Activated CD4-positive, CD25-positive, alpha-beta regulatory T cell treated with anti-CD3 and anti-CD28 coated beads, Interleukin-2, amount 50 U/mL, for 24 hours (primary cell): ENCODE measurements at places on chromosomes 1 and 21.

GRCh38 chr1:119766374-119766794 lies 2.3 kb downstream of the HMGCS2 start:
- no peak for ATAC-seq

- no peak for ATAC-seq
These were observed 124.5 kb downstream of the ATP5PO start for GRCh38 chr21:33791073-33791472.

- no peak for ATAC-seq
These were observed 294.8 kb upstream of the ADAMTS5 start for GRCh38 chr21:27261676-27262075.

GRCh38 chr1:243587823-243588560 lies 262.1 kb downstream of the AKT3 start:
- peak; percentile 94 for ATAC-seq

- no peak for ATAC-seq
These were observed 48.7 kb downstream of the ZNF326 start for GRCh38 chr1:90043586-90043985.

DNA sequence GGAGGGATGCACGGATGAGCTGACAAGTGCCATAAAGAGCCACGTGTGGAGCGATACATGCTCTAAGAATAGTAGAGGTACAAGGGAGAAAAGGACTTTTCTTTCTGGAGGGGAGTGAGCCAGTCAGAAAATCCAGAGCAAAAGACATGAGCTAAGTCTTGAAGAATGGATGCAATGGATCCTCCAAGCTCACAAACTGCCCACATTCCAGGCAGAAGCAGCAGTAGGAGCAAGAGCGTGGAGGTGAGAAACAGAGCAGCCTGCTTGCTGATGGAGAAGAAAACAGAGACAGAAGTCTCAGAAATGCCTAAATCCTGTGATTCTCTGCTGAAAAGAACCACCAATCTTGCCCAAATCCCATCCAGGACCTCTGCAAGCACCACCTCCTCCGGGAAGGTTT lies 78.2 kb upstream of the RALGPS2 start:
- no peak for ATAC-seq

DNA sequence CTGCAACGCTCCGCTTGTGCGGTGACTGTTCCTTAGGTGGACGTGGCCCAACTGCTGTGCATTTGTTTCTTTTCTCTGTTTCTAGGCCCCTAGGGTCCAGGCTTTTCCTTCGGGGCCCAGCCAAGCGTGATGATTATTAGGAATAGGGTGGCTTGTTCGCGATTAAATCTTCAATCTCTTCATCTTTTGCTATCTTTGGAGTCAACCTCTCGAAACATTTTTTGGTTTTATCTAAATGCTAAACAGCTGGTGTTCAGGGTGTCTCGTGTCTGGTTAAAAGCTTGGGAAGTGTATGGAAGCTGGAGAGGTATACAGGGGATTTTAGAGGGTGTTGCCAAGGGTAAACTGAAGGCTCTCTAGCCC lies 844 bp upstream of the PLD5 start:
- ATAC-seq: no peak

DNA sequence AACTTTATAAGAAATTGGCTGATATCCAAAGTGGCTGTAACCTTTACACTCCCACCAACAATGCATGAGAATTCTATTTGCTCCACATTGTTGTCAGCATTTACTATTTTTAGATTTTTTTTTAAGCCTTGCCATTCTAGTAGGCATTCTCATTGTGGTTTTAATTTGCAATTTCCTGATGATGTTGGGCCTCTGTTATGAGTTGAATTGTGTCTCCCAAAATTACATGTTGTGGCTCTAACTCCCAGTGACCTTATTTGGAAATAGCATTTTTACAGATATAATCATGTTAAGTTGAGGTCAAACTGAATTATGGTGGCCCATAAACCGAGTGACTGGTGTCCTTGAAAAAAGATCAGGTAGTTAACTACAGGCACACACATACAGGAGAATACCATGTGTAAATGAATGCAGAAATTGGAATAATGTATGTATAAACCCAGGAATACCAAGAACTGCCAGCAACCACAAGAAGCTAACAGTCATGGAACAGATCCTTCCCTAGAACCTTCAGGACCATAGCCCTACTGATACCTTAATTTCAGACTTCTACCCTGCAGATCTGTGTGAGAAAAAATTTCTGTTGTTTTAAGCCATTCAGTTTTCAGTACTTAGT lies 348.8 kb upstream of the DAB1 start:
- no peak for ATAC-seq

- ATAC-seq: no peak
These were observed 13.2 kb downstream of the CASP9 start for GRCh38 chr1:15510611-15511405.

- peak; percentile 43 for ATAC-seq
These were observed 63.4 kb downstream of the B3GALT5 start for GRCh38 chr21:39675993-39676661.

- ATAC-seq: no peak
These were observed 254.2 kb upstream of the VAMP3 start for GRCh38 chr1:7516929-7517328.

DNA sequence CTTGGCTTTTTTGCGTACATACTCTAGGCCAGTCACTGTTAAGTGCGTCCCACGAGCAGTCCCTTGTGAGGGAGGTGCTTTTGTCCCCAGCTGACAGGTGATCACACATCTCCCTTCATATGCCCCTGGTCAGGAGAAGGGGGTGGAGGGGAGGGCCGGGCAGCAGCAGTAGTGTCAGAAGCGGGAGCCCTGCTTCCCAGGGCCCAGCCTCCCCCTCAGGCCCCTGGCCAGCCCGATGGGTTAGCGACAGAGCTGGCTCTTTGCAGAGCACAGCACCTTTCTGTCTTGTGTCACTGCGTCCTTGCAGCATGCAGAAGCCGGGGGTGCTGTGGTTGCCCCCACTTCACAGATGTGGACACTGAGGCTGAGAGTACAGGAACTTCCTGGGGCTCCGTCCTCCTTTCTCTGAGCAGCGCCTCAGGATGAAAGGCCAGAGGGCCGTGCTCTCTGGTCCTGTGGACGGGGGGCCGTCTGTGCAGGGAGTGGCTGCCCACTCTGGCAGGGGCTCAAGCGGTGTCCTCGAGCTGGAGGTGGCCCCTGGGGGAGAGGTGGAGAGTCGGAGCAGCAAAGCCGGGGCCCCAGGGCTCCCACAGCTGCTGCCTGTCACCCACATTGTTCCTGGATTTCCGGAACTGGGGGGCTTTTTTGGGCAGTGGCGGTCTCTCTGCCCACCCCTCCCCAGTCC lies 5.9 kb downstream of the TMEM201 start:
- no peak for ATAC-seq

DNA sequence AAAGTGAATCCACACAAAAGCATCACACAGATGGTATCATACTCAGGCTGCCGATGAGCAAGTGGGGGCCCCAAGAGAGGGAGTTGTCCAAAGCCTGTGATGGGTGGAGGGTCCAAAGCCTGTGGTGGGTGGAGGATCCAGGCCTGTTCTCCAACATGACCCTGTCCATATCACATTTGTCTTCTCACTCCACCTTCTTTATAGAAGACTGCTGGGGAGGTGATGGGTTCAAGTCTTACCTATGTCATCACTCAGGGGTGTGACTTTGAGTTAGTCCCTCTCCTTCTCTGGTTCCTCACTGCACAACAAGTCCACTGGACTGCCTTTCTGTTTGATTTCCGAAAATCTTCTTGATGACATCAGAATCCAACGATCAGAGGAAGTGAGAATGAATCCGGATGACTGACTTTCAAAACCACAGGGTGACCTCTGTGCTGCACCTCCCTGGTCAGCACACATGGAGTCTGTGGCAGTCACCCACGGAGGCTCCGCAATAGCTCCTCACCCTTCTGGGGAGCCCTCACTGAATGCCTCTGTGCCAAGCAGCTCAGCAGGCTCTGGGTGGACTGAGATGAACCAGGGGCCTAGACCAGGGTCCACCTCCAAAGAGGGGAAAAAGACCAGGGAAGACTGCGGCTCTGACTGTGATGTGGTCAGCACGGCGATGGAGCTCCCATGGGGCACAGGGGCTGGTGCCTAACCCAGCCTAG lies 166.8 kb downstream of the HIVEP3 start:
- ATAC-seq: peak; percentile 14

DNA sequence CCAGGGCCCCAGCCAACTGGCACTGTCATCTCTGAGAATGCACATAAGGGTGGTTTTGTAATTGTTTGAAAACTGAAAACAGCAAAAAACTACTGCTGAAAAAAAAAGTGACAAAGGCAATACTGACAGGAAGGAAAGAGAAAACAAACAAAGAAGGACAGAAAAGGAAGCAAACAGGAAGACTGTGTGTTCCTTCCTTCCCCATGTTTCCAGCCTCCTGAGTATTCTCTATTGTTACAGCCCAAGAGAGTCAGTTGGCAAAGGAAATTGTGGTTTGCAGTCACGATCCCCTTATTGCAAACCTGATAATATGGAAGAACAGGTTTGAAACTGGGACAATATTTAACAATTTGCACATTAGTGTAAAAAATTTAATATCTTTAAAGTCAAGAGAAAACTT lies 1177.6 kb downstream of the PLA2G4A start:
- ATAC-seq: no peak

GRCh38 chr1:107076841-107077240 lies 20.4 kb downstream of the PRMT6 start:
- ATAC-seq: no peak

DNA sequence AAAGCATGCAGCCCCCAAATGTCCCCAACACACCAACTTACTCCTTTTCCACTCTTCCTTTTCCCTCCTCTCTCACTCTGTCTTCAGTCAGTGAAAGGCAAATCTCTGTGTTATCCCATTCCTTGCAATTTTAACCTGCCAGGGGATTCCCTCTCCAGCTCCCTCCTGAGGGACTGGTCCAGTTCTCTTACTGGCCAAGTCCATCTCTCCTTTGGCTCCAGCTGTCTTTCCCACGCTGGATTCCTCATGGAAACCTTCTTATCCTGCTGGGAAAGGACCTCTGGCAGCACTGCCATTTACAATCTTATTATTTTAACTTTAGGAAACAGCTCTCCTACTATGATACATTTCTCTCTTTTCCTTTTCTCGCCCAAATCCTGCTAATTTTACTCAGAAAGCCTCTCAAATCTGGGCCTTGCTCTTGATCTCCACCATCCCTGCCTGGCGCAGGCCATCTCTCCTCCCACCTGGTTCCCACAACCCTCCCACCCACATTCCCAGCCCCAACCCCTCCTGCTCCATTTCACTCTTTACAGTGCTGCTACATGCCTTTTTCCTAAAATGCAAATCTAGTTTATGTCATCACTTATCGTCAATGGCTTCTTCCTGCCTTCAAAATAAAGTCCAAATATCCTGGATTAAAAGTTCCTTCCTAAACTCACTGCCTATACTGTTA lies 72.7 kb upstream of the CNN3 start:
- no peak for ATAC-seq

- no peak for ATAC-seq
These were observed 226.7 kb upstream of the RUNX1 start for GRCh38 chr21:35275776-35276175.

- no peak for ATAC-seq
These were observed 49.1 kb downstream of the MCOLN2 start for GRCh38 chr1:84947536-84948410.

GRCh38 chr1:3022511-3022973 lies 1.3 kb downstream of the ACTRT2 start:
- ATAC-seq: no peak

DNA sequence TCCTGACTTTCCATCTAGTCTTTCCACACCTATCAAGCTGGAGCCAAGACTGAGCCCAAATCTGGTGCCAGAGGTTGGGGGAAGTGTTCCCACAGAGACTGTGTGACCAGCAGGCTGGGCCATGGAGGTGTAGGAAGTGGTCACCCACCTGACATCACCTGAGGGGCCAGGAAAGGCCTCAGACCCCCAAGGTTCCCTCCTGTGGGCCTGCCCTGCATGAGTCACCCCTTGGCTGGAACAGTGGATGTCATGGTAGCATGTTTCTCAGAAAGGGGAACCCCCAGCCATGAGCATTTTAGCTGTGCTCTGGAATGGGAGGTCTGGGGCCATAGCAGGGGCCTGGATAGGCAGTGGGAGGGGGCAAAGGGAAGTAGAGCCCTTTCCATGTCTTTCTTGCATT lies 5.7 kb upstream of the TNFRSF8 start:
- ATAC-seq: peak; percentile 51

DNA sequence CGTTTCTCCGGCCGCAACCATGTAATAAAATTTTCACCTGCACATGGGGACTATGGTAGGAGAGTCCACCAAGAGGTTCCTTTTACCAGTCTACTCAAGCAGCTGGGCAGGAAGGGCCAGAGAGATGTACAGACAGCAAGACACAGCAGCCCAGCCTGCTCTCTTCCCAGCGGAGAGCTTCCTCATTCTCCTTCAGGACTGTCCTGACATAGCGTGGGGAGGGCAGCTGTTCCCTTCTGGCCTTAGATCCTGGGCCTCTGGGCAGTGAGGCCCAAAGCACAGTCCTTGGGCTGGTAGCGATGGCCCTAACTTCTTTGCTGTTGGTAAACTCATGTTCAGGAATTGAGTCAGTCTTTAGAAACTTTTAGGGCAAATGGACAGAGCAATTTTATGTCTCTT lies 89.1 kb downstream of the BCAR3 start:
- ATAC-seq: no peak
